ENCODE measurements at places on chromosomes 2 and 18. TPM values are rescaled to one million over a fixed set of nuclear protein-coding genes. Genes with fewer than 3 reads are reported as not detected.

CYP26B1 gene
- total RNA-seq: 0.55 TPM

- no peak for DNase-seq
These were observed 372.5 kb downstream of the GALR1 start for GRCh38 chr18:77622009-77622692.

DPP10 gene
- not detected for total RNA-seq

GRCh38 chr2:20976527-20976926 is 67.3 kb downstream of the APOB start:
- DNase-seq: no peak

DNA sequence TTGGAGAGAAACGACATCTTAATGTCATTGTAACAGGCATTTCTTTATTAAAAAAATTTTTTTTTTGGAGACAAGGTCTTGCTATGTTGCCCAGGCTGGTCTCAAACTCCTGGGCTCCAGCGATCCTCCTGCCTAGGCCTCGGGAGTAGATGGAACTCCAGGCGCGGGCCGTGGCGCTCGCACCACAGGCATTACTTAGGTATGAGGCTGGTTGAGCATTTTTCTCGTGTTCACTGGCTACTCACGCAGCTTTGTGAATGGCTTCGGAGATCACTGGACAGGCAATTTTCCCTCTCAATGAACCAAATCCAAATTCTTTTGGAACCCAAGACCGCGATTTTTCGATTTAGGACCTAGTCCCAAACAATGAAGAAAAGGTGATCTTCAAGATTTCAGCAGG is 795 bp upstream of the TCF7L1 start:
- DNase-seq: no peak

- no peak for DNase-seq
These were observed 519.8 kb upstream of the MYT1L start for GRCh38 chr2:2850859-2851258.

DNA sequence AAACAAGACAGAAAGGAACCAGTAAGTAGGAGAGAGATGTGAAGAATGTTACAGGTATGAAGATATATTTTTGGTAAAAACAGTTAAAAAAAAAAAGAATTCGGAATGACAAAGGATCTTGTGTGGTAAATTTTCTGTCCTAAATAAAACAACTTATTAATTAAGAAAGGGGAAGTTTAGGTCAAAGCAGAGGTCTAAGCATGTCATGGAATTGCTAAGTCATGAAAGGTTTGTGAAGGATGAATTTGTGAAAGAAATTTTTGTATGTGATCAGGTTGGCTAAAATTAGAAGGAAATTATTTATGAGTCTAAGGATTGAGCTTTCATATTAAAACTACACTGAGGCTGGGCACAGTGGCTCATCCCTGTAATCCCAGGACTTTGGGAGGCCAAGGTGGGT is 11.1 kb upstream of the ALPG start:
- DNase-seq: no peak

SERPINB3 gene
- total RNA-seq: not detected

CNPPD1 gene
- 37.1 TPM for total RNA-seq
